Activated CD8-positive, alpha-beta memory T cell treated with anti-CD3 and anti-CD28 coated beads, Interleukin-2, amount 10 ng/mL, durations not matched to agents 7 days and 5 days (primary cell): ENCODE measurements at places on chromosomes 4 and X.

DNA sequence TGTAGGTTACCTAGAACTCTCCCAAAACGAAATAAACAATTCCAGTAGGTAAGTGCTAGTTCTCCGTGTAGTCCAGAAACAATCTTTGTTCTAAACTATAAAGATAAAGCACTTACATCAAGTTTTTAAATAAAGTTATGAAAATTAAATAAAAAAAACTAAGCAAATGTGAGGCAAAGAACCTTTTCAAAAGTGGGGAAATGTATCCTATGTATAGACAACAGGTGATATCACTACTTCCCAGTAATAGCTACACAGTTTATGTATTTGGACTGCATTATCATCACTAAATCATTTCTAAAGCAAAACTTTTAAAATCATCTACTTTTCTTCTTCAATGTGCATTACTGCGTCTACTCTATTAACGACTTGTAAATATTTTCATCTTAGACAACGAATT, 2.0 kb downstream of the YTHDC1 start:
- H3K27ac ChIP-seq, result peak overlapping the region; percentile 98
- peak overlapping the region; percentile 87 for H3K4me3 ChIP-seq

- DNase-seq, result peak; percentile 60
- H3K4me3 ChIP-seq, result no peak overlapping the region
- H3K4me1 ChIP-seq, result peaks cover 10% of the 10 kb centered on the region
- H3K27me3 ChIP-seq, result no peaks in the 10 kb centered on the region
- H3K27ac ChIP-seq, result no peak overlapping the region
- H3K36me3 ChIP-seq, result peaks cover 13% of the 10 kb centered on the region
Observed at GRCh38 chrX:103687696-103688201, 1.2 kb upstream of the MORF4L2 start.

- no peak overlapping the region for H3K4me3 ChIP-seq
- no peaks in the 10 kb centered on the region for H3K36me3 ChIP-seq
- H3K27ac ChIP-seq, result no peak overlapping the region
- peaks cover 5% of the 10 kb centered on the region for H3K27me3 ChIP-seq
- no peaks in the 10 kb centered on the region for H3K4me1 ChIP-seq
Observed at GRCh38 chr4:52780617-52781354, 29.6 kb upstream of the ERVMER34-1 start.

DNA sequence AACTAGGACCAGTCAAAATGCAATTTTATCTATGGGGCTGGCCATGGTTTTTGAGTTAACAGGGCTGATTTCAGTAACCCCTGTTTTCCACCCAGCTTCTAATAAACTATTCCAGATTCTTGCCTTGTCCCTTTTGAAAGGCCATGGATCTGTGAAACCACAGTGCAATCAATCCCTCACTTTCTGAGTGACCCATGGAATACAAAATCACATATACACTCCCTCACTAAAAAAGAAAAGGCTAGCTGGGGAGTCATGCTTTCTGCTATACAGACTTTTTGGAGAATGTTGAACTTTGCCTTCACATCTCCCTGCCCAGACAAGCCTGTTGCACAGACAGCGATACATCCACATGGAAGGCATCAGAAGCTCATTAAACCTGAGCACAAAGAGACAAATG, 47.9 kb downstream of the MAD2L1 start:
- no peak overlapping the region for H3K4me3 ChIP-seq
- peaks cover 18% of the 10 kb centered on the region for H3K27me3 ChIP-seq
- no peaks in the 10 kb centered on the region for H3K36me3 ChIP-seq
- no peak for DNase-seq
- no peaks in the 10 kb centered on the region for H3K4me1 ChIP-seq
- H3K27ac ChIP-seq, result no peak overlapping the region

GRCh38 chrX:40646489-40647306, 663 bp downstream of the CXorf38 start:
- H3K36me3 ChIP-seq, result peaks cover 27% of the 10 kb centered on the region
- no peaks in the 10 kb centered on the region for H3K27me3 ChIP-seq
- H3K27ac ChIP-seq, result peak overlapping the region; percentile 95
- H3K4me3 ChIP-seq, result peak overlapping the region; percentile 90

DNA sequence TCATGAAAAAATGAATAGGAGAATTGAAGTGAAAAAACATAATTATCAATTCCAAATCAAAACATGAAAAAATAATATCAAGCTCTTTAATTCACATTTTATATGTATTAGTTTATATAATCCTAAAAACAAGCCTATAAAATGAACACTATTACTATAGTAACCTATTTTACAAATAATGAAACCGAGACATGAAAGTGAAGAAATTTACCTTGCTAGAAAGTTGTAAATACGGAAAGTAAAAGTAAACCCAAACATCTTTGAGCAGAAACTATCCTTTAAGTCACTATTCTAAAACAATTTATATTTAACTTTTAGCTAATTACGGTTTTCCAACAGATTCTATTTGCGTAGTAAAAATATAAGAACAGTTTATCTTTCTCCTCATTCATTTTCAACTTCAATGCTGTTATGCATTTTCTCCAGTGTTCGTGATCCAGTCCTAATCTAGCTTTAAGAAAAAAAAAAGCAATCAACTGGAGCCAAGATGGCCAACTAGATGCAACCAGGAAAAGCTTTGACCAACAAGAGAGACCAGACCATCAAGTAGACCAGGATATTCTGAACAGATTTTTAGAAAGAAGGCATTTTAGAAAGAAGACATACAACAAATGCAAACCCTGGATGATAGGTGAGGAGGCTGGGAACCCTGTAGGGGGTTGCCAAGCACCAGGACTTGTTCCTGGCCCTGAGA, 67.0 kb downstream of the DDX53 start:
- H3K36me3 ChIP-seq, result no peaks in the 10 kb centered on the region
- no peak overlapping the region for H3K27ac ChIP-seq
- DNase-seq, result no peak

- no peaks in the 10 kb centered on the region for H3K27me3 ChIP-seq
- H3K27ac ChIP-seq, result no peak overlapping the region
- peaks cover 23% of the 10 kb centered on the region for H3K36me3 ChIP-seq
Observed at GRCh38 chrX:139815771-139816170, 107.8 kb upstream of the MCF2 start.

DNA sequence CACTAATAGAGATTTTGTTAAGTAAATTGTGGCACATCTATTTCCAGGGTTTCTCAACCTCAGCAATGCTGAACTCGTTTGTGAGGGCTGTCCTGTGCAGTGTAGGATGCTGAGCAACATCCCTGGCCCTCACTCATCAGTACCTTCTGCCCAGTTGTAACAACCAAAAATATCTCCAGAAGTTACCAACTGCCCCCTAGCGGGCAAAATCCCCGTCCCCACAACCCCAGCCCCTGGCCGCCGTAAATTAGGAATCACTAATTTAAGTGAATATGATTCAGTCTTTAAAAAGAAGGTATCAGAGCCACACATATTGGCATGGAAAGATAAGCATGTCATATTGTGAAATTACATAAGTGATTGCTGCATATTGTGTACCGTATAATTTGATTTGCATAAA, 123.4 kb downstream of the ASB9 start:
- peaks cover 21% of the 10 kb centered on the region for H3K4me1 ChIP-seq
- H3K4me3 ChIP-seq, result no peak overlapping the region
- no peak overlapping the region for H3K27ac ChIP-seq
- H3K27me3 ChIP-seq, result peaks cover 8% of the 10 kb centered on the region
- H3K36me3 ChIP-seq, result peaks cover 1% of the 10 kb centered on the region

DNA sequence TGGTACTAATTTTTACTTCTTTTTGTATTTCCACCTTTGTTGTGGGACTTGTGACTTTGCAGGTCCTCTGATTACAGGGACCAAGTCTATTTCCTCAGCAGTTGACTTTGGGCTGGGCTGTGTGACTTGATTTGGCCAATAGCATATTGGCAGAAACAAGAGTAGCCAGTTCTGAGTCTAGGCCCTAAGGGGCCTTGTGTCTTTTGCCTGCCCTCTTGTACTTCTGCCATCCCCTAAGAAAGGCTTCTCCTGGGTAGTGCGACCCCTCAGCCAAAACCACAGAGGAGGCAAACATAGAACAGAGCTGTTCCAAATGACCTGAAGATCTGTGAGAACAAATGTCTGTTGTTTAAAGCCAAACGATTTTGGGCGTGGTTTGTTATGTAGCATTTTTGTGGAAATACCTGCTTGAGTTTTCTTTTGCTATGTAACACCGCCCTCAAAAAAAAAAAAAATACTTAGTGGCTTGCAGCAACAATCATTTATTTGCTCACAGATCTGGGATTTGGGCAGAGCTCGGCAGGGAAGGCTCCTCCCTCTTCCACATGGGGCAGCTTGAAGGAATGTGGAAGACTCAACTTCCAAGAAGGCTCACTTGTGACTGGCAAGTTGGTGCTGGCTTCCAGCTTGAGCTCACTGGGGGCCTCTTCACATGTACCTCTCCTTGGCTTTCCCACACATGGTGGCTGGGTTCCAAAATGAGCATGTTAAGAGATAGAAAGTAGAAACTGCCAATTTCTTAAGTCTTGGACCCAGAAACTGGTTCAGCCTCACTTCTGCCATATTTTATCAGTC, 423.0 kb upstream of the CNKSR2 start:
- no peaks in the 10 kb centered on the region for H3K4me1 ChIP-seq
- H3K36me3 ChIP-seq, result no peaks in the 10 kb centered on the region
- H3K27me3 ChIP-seq, result no peaks in the 10 kb centered on the region
- H3K4me3 ChIP-seq, result no peak overlapping the region

DNA sequence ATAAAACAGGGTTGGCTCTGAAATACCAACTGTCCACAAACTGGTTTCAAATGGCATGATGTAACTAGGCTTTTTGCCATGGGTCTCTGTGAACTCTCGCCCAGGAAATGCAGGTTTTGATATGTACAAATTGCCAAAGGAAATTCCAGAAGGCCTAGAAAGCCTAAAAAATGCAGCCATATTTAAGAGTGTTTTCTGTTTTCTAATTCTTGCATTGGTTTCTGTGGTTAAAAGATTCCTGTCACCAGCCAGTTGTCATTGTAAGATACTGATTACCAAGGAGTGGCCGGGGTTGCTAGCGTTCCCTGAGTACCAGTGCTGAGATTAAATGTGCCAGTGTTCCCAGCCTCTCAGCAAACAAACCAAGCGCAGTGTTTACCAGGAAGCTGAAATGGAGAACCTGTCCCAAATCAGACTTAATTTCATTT, 53.9 kb upstream of the SORBS2 start:
- no peaks in the 10 kb centered on the region for H3K36me3 ChIP-seq
- H3K27me3 ChIP-seq, result no peaks in the 10 kb centered on the region
- no peaks in the 10 kb centered on the region for H3K4me1 ChIP-seq
- DNase-seq, result no peak
- no peak overlapping the region for H3K27ac ChIP-seq

DNA sequence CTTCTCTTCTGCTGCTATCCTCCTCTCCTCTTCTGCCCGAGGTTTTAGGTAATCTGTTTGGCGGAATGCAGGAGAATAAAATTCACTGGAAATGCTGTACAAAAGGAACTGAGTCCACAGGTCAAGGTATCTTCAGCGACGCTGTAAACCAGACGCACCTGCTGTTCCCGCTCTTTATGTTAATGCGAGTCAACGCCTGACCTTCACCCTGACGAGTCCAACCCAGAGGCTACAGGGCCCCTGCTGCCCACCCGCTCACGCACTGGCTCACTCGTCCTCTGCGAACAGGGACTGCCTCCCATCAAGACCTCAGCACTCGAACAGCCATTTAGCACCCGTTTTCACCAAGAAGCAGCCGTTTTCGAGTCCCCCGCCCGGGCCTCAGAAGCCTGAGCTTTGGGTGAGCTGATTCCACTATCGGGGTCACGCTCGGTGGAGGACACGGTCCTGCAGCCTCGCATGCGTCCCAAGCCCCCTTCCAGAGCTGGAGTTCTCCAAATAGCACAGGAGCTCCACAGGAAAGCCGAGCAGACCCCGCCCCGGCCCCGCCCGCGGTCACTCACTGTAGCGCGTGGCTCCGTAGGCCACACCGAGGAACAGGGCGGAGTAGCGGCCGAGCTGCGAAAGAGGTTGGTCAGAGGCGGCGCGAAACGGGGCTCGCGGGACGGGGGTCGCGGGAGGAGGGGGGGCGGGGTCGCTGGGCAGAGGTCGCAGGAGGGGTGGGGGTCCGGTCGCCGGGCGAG, 556 bp downstream of the ATP5ME start:
- H3K4me3 ChIP-seq, result peak overlapping the region; percentile 82
- H3K4me1 ChIP-seq, result peaks cover 21% of the 10 kb centered on the region
- peak; percentile 53 for DNase-seq
- peak overlapping the region; percentile 85 for H3K27ac ChIP-seq

DNA sequence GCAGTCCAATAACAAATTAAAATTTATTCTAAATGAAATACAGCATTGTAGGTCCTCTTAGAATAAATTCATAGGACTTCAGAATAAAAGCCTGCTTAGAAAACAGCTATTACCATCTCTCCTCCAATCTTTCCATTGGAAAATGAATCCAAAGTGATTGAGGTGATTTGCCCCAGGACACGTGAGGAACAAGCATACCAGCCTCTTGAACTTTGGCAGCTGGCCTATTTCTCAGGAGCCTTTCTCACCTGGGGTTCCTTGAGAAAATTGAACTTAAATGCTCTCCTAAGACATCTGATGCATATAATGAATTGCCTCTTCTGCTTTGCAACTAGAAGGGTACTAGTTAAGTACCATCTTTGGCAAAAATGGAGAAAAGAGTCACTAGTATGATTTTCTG, 13.5 kb downstream of the ARHGAP24 start:
- no peaks in the 10 kb centered on the region for H3K27me3 ChIP-seq
- H3K4me3 ChIP-seq, result no peak overlapping the region
- no peak for DNase-seq
- no peak overlapping the region for H3K27ac ChIP-seq
- no peaks in the 10 kb centered on the region for H3K4me1 ChIP-seq

GRCh38 chr4:17595471-17596005, 18.5 kb downstream of the LAP3 start:
- no peak overlapping the region for H3K4me3 ChIP-seq
- H3K27me3 ChIP-seq, result no peaks in the 10 kb centered on the region
- no peak overlapping the region for H3K27ac ChIP-seq

DNA sequence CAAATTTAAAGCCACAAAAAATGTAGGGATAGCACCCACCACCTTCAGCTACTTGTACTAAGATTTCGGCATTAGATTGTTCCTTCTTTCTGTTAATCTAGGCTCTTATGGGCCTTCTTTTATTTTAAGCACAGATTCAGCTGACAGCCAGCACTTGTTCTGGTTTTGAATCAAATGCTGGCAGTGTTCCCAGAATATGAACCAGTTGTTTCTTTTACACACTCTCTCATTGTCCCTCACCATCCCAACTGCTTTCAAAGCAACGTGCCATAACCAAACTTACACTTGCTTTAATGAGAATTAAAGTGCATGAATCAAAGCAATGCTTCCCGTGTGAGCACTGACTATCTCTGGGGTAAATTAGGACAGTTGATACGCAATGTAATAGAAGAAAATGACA, 744.5 kb upstream of the FAM241A start:
- H3K27me3 ChIP-seq, result no peaks in the 10 kb centered on the region
- H3K27ac ChIP-seq, result no peak overlapping the region
- no peak for DNase-seq
- no peaks in the 10 kb centered on the region for H3K4me1 ChIP-seq
- no peak overlapping the region for H3K4me3 ChIP-seq
- no peaks in the 10 kb centered on the region for H3K36me3 ChIP-seq

DNA sequence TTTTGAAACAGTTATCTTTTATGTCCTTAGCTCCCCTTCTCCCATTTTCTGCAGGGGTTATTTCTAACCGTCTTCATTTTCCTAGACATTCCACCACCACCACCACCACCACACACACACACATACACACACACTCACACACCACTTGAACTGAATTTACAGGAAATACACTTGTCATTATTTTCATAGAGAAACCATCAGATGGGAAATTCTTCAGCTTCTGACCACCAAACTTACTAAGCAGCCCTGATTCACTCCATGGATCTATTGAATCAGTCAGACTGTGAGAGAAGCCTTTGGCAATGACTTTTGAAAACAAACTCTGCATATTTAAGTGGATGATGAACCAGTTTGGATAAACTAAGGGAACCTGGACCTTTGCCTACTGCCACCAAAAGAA, 210.1 kb upstream of the NHS start:
- H3K36me3 ChIP-seq, result no peaks in the 10 kb centered on the region
- H3K27me3 ChIP-seq, result no peaks in the 10 kb centered on the region
- no peak overlapping the region for H3K4me3 ChIP-seq
- H3K4me1 ChIP-seq, result no peaks in the 10 kb centered on the region
- no peak for DNase-seq
- H3K27ac ChIP-seq, result no peak overlapping the region
